NCI-H460 (cell line): ENCODE measurements at places on chromosomes 5 and 9. TPM values are rescaled to one million over a fixed set of nuclear protein-coding genes. Genes with fewer than 3 reads are reported as not detected.

DNA sequence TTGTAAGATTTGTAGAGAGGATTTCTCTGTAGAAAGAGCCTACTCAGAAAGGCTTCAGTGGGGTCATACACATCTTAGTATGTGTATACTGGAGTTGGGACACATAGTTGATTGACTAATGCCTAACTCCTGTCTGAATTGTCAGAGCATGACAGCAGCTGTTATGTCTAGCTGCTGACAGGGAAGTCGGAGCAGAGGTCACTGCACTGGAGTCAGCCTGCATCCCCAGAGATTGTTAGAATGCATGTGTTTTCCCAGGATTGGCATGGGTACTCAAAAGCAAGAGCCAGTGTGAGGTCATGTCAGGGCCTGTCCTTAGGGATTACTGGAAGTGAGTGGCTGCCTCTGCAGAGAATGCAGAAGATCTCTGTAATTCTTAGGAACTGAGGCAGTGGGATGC is 82.7 kb downstream of the ITGA1 start:
- no peak for DNase-seq

GRCh38 chr9:37340961-37341360 is 81.5 kb upstream of the GRHPR start:
- DNase-seq, result no peak

DNA sequence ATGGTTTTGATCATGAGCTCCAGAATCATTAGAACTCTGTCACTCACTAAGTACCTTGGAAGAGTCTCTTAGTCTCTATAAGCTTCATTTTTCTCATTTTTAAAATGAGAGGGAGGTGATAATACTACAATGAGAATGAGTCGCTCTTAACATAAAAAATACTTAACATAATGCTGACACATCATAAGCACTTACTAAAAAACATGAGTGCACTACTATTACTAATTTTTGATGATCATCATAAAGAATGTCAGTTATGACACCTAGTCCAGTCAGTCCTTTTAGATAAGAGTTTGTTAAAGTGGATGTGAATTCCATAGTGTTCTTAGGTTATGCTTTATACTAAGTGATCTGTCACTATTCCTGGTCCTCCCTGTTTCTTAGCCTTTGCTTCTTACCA is 200.4 kb upstream of the SLC24A2 start:
- DNase-seq, result no peak

EPB41L4A gene
- total RNA-seq, result 0.10 TPM in 1 of 2 replicates, not detected in the other

RIMOC1 gene
- 34.6 and 34.8 TPM in 2 replicates for total RNA-seq
